ENCODE measurements at places on chromosomes 3 and 15.

GRCh38 chr15:38217788-38218609 lies 34.6 kb upstream of the SPRED1 start:
- DNase-seq, result no peak

DNA sequence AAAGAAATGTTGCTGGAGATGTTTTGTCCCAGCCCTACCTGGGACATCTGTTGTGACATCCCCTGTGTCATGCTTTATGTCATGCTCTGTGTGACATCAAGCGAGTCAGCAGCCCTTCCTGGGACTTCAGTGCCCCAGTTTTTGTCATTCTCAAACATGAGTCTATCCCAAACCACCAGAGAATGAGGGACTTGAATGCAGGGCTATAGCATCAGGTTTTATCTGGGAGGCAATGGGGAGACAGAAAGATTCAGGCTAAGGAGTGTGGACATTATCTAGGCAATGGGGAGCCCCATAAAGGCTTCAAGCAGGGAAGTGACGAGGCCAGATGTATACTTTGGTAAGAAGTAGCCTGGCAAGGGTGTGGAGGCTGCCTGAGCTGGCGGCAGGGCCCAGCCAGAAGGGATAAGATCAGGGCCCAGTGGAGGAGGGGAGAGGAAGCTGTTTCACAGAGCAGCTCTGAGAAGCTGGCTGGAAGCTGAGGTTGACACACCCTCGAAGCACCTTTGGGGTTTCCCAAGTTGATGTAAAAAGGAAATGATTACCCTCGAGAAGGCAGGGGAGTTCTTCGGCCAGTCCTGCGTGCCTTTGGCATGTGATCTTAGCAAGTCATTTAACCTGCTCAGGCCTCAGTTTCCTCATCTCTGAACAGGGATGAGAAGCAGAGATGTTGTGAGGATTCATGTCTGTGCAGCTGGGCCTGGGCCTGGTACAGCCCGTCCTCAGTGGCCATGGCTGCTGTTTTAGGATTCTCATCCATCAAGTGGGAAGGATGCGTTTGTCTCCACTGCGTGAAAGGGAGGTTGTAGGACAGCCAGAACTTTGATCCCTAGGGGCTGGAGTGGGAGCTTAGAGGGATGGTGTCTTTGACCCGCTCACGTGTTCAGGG lies 34.3 kb downstream of the IRAK2 start:
- peak; percentile 52 for DNase-seq

GRCh38 chr15:25134546-25134945 lies 179.8 kb downstream of the SNRPN start:
- no peak for DNase-seq

DNA sequence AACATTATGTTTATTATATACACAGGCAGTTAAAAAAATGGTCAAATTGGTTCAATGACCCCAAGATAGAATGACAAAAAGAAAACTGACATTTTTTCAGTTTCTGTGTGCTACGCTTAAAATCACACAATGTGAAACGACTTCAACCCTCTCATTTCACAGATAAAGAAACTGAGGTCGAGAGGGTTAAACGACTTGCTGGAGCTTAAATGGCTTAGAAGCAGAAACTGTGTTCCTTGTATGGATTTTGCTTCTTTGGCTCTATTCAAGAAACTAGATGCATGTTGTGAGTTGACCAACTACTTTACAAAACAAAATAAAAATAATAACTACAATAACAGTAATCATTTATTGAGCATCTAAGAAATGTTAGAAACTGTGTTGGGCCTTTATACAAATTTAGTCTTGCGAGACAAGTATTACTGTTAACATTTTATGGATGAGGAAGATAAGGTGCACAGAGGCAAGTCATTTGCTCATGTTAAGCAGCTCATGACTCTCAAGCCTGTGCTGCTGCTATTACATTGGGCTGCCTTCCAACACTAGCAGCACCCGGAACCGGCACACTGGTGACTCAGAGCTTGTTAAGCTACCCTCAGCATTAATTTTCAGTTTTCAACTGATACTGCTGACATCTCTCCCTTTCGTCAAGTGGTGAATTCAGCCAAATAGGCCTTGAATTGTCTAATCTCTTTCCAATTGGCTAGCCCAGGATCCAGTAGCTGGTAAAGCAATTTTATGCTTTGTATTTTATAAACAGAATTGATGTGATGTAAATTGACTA lies 487.6 kb downstream of the NAALADL2 start:
- DNase-seq, result no peak

GRCh38 chr3:139204728-139205127 lies 139.1 kb upstream of the MRPS22 start:
- no peak for DNase-seq

DNA sequence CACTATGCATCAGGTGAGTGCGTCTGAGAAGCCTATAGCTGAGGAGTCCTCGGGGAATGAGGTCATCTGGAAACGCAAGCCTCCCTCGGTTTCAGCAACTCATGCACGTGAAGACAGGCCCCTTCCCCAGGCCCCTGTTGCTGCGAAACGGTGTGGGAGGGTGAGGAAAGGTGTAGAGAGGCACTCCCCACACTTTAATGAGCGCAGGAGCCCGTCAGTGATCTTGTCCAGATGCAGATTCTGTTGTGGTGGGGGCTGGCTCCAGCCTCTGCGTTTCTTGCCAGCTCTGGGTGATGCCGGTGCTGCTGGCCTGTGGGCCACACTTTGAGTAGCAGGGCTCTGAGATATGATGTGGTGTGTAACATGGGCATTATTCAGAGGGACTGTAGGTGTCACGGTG lies 38.6 kb upstream of the LACTB start:
- no peak for DNase-seq

GRCh38 chr3:76664816-76665215 lies 375.1 kb upstream of the ROBO2 start:
- no peak for DNase-seq

DNA sequence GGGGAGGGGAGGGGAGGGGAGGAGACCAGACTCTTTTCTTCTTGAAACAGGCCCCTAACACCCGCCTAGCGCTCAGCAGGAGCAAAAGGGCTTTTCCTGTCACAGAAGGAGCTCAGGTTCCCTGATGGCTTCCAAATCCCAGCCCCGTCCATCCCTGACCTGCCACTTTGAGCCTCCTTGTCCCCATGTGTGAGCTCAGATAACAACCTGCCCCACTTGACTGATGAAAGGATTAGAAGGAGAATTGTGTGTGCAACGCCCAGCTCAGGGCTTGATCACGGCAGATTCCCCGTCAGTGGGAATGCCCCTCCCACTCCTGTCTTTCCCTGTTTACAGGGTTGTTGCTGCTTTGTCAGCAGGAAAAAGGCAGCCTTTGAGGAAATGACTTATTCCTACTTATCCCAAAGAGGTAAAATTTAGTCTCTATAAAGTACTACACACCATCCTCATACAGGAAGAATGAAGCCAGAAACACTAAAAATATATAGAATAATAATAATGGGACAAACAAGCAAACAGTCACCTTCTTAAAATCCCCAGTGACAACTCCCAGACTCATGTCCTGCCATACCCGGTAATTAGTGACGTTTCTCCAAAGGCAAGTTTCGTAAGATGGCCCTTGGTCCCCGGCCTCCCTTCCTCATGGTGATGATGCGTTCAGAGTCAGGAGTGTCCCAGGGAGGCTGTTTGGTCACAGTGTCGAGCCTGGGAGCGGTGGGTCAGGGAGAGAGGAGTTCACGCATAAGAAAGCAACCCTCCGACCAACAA lies 6.1 kb upstream of the LRRC15 start:
- DNase-seq, result no peak

GRCh38 chr15:79166311-79166955 lies 75.9 kb upstream of the RASGRF1 start:
- DNase-seq, result no peak

GRCh38 chr15:69128667-69129311 lies 31.6 kb upstream of the GLCE start:
- no peak for DNase-seq

- DNase-seq, result peak; percentile 4
Observed at GRCh38 chr3:156643729-156644389, 30.5 kb upstream of the TIPARP start.

DNA sequence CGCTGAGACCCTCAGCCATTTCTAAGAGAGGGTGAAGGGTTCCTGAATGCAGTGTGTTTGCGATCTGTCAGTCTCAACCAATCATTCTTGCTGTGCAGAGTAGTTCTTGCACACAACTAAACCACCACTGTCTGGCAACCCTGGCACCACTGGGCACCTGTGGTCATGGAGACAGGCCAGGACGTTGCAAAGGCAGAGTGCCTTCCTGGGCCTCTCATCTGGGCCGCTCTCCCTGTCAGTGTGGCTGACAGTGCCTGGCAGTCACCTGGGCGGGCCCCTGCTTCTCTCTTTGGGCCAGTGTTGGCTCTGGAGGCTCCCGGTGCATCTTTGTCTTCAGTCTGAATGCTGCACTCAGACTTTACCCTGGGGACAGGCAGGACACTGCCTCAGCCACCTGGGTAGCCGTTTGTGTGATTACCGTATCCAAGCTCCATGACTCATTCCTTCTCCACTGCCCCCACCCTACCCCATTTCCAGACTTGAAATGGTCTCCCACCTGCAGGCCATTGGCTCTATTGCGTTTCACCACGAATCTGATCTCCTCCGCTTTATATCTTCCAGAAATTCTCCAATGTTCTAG lies 104.6 kb upstream of the KLF13 start:
- no peak for DNase-seq

DNA sequence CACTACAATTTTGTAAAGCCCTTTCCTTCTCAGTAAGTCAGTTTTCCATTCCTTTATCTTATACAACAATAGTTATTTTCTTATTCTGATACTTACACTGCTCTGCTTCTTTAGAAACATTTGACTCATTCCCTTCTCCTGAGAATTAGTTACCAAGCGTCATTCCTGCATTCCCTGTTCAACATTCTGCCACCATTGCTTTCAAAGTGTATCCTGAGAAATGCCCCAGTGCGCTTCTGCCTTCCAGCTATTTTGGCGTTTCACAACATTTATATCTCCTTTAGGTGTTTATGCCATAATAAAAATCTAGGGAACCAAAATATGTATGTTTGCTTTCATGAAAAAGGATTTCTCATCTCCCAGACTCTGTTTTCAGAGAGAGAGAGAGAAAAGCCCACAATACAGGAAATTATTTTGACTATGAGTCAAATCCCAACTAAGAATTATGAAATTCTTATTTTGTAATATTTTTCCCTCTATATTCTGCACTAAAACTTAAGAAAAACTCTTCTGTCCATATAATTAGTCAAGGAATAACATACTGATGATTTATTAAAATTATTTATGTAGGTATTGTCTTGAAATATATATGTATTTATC lies 118.2 kb upstream of the RAP2B start:
- no peak for DNase-seq

GRCh38 chr15:80455668-80456442 lies 51.7 kb downstream of the ARNT2 start:
- DNase-seq, result peak; percentile 19

GRCh38 chr3:170869645-170870593 lies at the start of gene RPL22L1:
Gene RPL22L1, minus strand, starts transcription at chr3:170870195. Its CDS starts 28 bp downstream, at chr3:170870167.
- peak; percentile 85 for DNase-seq

DNA sequence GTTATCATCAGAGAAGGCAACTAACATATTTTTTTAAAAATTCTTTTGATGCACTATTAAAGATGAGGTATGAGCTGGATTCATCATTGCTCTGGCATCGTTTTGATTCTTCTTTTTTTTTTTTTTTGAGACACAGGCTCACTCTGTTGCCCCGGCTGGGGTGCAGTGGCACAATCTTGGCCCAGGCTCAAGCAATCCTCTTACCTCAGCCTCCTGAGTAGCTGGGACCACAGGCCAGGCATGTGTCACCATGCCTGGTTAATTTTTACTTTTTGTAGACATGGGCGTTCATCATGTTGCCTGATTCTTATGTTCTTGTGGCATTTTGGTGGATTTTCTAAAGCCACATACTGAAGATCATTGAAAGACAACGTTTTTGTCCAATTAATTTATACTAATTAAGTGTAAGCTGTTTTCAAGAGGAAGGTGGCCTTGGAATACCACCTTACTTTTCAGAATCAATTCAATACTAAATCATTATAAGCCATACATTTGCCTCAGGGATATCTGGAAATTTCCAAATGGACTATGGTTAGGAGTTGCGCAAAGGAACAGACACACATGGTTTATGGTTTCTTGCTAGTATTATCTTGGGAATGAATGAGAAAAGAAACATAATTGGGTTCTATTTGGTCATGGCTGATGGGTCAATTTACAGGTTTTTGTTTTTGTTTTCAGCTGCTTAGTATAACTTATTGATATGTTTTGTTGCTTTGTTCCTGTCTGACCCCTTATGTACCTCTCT lies 22.8 kb downstream of the SLC28A2 start:
- DNase-seq, result no peak

DNA sequence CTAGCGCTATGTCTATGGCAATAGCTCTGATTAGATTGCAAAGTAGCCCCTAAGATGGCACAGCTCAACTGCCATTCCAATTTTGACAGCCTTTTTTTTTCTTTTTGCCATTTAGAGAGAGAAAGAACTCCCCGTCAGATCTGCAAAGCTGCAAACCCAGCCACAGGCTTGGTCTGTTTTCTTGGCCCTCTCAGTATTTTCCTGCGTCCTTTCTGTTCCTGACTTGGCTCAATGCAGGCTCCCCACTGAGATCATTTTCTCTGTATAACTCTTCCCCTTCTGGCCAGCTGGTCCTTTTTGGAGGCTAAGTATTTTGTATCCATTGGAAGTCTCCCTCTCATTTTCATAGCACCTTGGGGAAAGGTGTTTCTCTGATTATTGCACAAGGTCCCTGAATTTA lies 386.7 kb downstream of the UNC13C start:
- no peak for DNase-seq

DNA sequence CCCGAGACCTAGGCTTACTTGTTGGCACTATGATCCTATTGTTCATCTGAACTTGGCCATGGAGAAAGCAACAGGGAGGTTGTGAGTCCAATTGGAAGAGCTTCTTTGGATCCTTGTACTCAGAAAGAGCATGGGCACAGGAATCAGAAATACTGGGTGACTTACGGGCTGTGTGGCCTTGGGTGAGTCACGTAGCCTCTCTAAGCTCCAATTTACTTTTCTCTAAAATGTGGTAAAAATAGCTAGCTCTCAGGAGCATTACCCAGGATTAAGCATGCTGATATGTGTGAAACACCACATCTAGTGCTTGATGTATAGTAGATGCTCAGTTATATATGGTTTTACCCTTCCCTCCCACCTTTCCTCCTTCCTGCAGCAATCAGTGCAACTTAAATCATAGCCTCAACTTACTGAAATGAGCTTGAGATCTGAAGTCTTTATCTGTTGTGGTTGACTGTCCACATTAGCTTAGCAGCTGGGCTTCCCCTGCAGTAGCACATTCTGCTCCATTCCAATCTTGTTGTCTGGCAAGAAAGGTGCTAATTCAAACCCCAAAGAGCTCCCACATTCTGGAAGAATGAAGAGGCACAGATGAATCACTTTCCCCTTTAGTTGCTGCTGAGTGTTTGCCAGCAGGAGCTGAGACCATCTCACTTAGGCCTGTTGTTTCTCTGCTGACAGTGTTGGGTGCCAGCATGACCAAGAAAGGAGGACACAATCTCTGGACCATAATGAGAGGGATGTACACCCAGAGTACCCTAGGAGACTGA lies 299.1 kb upstream of the TRIM42 start:
- DNase-seq, result no peak

Measured in activated gamma-delta T cell treated with anti-CD3 and anti-CD28 coated beads, Interleukin-2, amount 50 U/mL, for 16 hours (primary cell).